Activated T-helper 1 cell treated with Interleukin-2 at 50 U/mL for 16 hours (primary cell): ENCODE measurements at places on chromosomes 3 and 15.

- no peak for DNase-seq
Measured at GRCh38 chr3:111999484-112000324, 982 bp downstream of the TAGLN3 start.

GRCh38 chr3:135997554-135998320 lies 32.2 kb downstream of the PPP2R3A start:
- DNase-seq = no peak

- no peak for DNase-seq
Measured at GRCh38 chr3:138381950-138382715, 33.8 kb downstream of the MRAS start.

GRCh38 chr15:36912311-36912712 lies 188.0 kb downstream of the MEIS2 start:
- no peak for DNase-seq

- DNase-seq = no peak
Measured at GRCh38 chr15:78208887-78209645, 25.3 kb downstream of the ACSBG1 start.

DNA sequence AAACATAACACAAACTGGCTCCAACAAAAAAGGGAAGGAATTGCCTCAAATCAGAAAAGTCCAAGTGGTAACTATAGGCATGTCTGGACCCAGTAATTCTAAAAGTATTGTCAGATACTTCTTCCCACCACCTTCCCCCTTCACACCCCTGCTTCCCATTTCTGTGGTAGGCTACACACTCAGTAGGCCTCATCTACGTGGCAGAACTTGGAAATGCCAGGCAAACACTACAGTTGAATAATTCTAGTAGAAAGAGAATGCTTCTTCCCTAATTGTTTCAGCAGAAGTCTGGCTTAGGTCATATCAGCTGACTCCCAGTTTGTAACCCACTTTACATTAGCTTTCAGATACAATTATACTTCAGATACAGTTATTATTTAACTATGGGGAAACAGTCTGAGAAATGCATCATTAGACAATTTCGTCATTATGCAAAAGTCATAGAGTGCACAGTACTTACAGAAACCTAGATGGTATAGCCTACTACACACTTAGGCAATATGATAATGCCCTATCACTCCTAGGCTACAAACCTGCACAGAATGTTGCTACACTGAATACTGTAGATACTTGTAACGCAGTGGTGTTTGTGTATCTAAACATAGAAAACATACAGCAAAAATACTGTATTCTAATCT lies 6.4 kb downstream of the SETMAR start:
- no peak for DNase-seq

- DNase-seq = no peak
Measured at GRCh38 chr3:25474052-25474451, 46.0 kb downstream of the RARB start.

DNA sequence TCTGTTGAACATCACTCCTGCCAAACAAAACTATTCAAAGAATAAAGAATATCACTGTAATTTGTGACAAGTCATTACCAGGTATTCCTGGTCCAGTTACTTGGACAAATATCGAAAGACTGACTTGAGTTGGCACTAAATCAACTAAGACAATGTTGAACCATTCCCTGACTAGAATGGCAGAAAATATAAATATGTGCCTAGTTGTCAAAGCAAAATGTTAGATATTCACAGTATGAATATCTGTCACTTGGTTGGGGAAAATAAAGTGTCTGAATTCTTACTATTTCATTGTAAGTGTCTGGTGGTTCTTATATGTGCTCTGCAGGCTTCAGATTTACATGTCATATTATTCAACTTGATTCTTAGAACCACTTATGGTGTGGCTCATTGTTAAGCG lies 470.2 kb downstream of the NAALADL2 start:
- DNase-seq = no peak

- no peak for DNase-seq
Measured at GRCh38 chr15:73741321-73741836, 11.8 kb downstream of the INSYN1 start.

DNA sequence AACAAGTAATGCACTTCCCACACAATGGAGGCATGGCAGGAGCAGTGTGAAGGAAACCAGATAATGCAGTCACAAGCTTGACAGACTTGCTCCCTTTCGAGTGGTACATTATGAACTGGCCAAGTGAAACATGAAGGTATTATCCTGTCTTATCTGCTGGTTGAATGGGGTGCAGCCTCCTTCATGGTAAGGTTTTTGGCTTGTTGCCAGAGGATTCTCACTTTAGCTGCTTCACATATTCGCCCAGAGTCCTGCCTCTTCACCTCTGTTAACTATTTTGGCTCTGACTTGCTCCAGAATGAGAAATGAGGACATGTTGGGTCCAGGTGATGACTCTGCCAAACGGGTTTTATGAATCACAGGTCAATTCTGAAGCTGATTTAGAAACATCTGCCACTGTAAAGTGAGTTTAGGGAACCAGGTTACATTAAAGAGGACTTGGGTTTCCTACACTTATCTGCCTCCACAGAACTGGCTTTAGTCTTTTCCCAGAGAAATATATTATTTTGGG lies 19.5 kb upstream of the CCDC39 start:
- DNase-seq = no peak

- no peak for DNase-seq
Measured at GRCh38 chr3:12807066-12807465, 10.6 kb downstream of the CAND2 start.

GRCh38 chr3:191234216-191234615 lies 35.2 kb downstream of the OSTN start:
- no peak for DNase-seq

DNA sequence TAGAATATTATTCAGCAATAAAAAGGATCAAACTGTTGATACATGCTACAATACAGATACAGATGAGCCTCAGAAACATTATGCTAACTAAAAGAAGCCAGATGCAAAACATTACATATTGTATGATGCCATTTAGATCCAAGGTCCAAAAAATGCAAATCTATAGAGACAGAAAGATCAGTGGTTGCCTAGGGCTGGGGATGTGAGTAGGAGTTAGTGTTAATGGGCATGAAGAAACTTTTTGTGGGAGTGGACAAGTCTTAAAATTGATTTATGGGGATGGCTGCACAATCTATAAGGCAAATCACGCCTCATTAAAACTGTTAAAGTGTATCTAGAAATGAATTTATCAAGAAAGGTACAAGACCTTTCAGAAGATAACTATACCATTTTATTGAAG lies 45.0 kb downstream of the EHHADH start:
- DNase-seq = no peak

DNA sequence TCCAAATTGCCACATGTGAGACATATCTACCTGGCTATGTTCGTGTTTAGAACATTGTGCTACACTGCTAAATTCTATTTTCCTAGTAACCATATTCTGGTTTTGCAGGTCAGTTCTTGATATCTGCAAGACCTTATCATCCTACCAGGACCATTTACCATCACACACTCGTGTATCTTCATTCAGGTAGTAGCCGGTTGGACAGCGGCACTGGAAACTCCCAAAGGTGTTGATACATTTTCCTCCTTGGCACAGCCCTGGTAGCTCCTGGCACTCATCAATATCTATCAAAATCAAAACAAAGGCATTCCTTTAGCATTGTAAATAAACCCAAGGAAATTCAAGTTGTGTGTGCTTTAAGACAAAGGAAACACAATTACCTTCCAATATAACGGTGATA lies 134.2 kb downstream of the DUT start:
- no peak for DNase-seq
